ENCODE measurements at places on chromosomes 2 and 18.

GRCh38 chr2:78416625-78417300 is 608.7 kb upstream of the REG3G start:
- DNase-seq = no peak

- no peak for DNase-seq
Measured at GRCh38 chr2:149087751-149088150, 49.3 kb downstream of the LYPD6B start.

DNA sequence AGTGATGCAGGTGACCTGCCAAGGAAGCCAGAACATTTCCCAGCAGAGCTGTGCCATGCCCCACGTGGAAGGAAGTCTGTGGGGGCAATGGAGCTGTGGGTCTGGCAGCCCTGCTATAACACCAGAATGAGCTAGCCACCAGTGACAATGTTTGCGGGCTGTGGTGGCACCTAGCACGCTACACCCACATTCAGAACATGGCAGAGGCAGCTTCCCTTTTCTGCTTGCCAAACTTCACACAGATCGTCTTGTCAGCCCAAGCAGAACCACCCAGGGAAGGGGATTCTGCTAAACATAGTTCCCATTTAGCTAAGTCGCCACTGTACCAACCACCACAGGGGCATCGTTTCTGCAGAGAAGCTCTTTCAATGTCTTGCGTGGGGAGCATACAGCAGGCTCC is 27.0 kb upstream of the CCDC93 start:
- DNase-seq = no peak

DNA sequence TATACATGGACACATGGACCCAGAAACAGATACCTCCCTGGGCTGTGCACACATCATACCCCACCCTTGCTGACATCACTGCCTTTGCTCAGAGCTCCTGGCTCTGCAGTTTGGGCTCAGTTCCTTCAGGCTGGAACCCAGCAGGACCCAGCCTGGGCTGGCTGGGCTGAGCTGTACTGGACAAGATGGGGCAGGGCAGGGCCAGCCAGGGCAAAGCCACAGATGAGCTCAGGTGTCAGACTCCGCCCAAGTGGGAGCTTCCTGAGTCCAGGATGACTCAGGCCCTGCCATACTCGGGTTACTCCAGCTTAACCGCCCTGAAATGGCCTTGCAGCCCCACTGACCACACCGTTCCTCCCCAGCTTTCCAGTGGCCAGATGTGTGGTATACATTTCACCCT is 284.9 kb downstream of the OSR1 start:
- no peak for DNase-seq

- DNase-seq = no peak
Measured at GRCh38 chr2:12726271-12726670, 9.5 kb downstream of the TRIB2 start.

GRCh38 chr2:240362216-240362755 is 73.2 kb upstream of the GPC1 start:
- no peak for DNase-seq

- no peak for DNase-seq
Measured at GRCh38 chr2:86747711-86748639, 27.9 kb downstream of the RMND5A start.

- DNase-seq = no peak
Measured at GRCh38 chr2:133718688-133719201, 150.5 kb upstream of the NCKAP5 start.

DNA sequence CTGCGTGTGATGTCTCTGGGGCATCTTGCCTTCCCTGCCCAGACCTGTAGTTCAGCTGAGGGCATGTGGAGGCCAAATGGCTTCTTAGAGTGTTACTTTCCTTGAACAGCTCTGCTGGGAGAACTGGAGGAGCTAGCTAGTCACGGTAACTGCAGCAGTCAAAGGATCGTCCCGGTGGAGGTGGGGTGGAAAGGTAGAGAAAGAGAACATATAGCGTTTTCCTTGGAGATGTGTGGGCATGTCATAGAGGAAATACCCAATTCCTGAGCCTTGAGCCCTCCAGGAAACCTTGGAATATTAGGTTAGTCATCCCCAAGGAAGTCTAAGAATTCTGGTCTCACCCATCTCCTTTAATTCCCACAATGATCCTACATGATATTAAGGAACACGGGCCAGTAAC is 33.5 kb upstream of the IL37 start:
- DNase-seq = no peak

GRCh38 chr2:241762933-241763369 is 13.7 kb upstream of the GAL3ST2 start:
- DNase-seq = no peak

DNA sequence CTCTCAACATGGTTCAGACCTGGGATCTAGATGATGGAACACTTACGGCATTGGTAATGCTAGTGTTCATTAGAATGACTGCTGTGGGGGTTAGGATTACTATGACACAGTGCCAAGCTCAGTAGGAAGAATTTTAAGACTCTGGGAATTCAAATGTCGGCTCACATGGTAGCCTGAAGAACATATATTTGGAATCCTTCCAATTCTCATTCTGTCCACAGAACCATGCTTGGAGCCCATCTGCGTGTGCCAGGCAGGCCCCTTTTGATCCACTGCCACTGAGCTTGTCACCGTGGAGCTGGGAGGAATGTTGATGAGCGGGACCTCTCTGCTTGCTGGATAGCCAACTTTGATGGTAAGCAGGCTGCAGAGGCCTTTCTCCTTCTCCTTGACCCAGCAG is 322.0 kb upstream of the SOX11 start:
- DNase-seq = no peak

- DNase-seq = no peak
Measured at GRCh38 chr18:23422751-23423418, 30.2 kb upstream of the RIOK3 start.

DNA sequence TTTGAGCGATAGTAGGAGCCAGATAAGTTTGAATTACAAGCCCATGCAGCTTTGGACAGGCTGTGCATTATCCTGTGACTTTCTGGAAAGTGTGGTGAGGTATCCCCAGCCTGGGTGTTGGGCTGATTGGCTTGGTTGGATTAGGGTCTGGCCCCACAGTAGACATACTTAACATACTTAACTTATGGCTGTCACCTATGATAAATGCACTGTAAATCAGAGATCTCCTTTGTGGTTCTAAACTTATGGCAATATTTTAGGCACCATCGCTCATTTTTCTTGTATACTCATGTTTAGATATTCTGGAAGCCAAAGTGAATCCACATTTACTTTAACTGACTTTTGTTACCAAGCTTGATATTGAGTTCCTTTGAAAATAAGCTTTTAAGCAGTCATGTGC is 54.8 kb downstream of the SPTBN1 start:
- DNase-seq = no peak

GRCh38 chr2:25642298-25642697 is 31.1 kb downstream of the DTNB start:
- no peak for DNase-seq

DNA sequence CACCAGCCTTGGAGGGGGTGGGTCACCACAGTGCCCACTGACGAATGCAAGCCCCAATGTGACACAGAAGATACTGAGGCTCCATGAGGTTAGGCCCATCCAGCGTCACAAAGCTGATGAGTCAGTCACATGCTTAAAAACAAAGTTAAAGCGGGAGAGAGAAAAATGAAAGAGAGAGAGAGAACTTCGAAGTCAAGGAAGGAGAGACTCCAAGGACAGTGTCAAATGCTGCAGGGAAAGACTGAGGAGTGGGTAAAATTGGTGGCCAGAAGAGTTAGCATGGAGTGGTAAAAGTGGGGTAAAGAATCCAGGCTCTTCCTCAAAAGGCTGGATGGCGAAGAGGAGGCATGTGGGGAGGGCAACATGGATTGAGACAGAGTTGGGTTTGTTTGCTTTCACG is 201.9 kb upstream of the CCDC150 start:
- no peak for DNase-seq

- DNase-seq = no peak
Measured at GRCh38 chr2:205760157-205760556, 77.9 kb downstream of the NRP2 start.

DNA sequence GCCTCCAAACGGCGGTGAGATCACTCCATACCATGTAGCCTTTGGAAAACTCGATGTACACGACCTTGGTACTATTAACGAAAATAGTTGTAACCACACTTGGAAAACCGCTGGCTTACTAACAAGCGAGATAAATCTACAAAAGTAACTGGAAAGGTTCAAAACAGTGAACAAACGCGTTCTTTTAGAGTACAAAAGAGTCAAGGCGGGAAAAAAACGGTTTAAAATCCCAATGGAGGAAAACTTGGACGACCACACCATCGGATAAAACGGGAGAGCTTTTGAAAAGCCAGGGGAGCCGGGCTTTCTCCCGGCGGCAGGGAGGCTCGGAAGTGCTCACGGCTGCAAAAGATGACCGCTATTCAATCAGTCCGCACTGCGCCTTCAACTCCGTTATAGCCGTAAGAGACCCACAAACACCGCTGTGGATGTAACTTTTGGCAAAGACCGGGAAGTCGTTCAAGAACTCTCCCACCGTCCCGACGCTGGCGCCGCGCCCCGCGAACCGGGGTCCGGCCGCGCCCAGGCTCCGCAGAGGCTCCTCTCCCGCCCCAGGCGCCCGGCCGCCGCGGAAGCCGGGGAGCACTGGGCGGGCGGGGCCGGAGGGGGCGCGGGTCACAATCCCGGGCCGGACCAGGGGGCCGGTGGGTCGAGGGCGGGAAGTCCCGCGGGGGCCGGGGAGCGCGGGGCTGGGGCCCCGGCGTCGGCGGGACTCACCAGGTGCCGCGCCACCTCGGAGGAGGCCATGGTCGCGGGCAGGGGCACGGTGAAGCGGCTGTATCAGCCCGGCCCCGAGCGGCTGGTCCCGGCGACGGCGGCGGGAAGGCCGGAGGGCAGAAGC is 465 bp downstream of the SEPTIN10 start:
- no peak for DNase-seq

DNA sequence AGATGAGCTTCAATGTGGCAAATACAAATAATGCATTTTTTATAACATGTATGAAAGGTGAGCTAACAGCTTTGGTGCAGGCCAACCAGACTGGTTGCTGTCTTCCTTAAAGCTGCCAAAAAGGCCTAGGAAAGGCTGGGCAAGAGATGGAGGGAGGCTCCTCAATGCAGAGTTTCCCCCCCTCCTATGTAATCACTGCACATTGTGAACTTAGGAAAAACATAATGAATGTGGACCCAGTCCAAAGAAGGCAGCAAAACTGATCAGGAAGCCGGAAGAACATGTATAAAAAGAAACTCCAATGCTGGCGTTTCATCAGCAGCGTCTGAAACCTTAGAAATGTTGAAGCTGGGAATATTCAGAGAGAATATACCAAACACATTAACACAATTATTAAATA is 84.2 kb upstream of the LYPD6 start:
- no peak for DNase-seq

- no peak for DNase-seq
Measured at GRCh38 chr18:64134044-64134747, 14.7 kb downstream of the LINC00305 start.

- DNase-seq = no peak
Measured at GRCh38 chr2:232309592-232309991, 69.0 kb upstream of the ALPP start.

DNA sequence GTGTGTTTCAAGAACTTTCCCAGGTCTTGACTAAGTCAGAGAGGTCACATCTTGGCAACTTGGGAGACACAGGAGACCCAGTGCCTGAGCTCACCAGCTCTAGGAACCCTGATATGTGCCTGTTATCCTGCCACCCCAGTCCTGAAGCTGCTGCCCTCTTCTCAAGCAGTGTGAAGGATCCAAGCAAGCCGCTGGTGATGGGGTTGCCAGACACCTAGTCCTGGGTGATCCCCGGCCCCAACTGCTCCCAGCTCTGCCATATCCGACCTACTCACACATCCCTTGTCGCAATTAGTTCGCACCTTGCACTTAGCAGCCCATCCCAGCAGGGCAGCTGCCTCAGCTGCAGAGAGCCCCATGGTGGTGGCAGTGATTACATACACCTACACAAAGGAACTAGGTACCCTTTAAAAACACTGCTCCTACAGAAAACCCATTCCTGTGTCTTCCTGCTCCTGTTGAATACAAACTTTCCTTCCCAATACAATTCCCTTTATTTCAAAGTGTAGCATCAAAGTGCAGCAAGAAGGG is 247.2 kb upstream of the RAB12 start:
- DNase-seq = no peak

DNA sequence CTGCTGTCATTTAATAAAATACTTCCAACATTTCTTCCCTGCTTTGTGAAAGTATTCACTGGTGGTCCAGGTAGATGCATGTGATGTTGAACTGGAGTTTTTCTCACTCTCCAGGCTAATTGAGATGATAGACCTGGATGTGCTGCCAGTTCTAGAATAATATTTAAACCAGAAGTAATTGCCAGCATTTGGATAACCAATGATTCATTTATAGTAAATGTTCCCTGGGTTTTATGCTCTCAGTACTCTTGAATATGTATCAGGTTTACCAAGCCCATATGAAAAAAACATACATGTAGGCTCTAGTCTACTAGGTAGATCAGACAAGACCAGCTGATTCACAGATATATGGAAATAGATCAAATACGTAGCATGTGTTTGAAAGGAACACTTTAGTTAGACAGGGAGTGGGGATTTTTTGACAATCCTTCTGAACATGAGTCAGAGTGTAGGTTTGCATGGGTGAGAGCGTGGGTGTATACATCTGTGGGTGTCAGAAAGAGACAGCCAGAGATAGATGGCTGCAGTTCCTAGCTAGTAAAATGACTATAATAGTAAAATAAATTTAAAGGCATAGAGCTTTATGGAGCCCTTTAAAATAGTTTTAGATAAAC is 115.1 kb downstream of the NAB1 start:
- DNase-seq = no peak

DNA sequence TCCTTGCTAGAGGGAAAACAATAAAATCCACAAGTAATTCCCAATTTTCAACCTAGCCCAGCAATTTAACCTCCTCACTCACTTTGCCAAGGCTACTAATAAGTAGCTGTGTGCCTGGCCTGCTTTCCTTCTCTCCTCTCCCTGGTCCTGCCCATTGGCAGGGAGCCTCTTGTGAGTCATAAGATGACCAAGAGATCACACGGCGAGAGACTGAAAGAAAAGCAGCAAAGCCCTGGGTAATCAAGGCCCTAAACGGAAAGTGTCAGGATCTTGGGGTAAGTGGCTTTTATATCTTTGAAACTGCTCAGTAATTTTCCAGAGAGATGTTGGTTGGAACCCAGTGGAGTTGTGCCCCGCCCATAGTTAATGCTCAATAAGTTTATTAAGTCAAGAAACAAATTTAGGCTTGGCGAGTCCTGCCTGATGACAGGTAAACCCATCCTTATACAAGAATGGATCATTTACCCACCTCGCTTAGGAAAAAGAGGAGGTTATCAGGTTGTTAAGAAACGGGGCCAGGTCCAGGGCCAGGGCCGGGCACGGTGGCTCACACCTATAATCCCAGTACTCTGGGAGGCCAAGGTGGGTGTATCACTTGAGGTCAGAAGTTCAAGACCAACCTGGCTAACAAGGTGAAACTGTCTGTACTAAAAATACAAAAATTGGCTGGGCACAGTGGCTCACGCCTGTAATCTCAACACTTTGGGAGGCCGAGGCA is 10.0 kb upstream of the ADAM17 start:
- DNase-seq = no peak

All from cortex of kidney (tissue), 1 donor.